ENCODE measurements at places on chromosomes 5 and 9. TPM values are rescaled to one million over a fixed set of nuclear protein-coding genes. Genes with fewer than 3 reads are reported as not detected.

GRCh38 chr5:6311568-6312501, 66.5 kb downstream of the MED10 start:
- no peaks in the 10 kb centered on the region for H3K4me1 ChIP-seq
- no peak overlapping the region for H3K4me3 ChIP-seq
- DNase-seq = no peak
- no peak overlapping the region for H3K27ac ChIP-seq

DNA sequence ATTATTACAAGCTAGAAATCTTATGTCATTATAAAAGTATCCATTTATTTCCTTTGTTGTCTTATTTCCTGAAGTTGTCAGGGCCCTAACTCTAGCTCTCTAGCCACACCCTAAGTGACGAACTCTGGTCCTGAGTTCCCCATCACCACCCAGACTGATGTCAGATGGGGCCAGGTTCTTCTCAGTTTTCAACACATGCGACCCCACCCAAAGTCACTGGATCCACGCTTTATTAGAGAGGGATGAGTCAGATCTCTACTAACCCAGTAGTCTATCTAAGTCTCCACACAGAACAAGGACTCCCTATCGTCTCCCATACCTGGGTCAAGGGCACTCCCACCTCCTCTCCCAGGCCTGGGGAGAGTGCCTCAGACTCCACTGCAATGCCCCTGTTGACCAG, 6.8 kb upstream of the FEM1C start:
- H3K4me1 ChIP-seq = no peaks in the 10 kb centered on the region
- no peaks in the 10 kb centered on the region for H3K36me3 ChIP-seq
- no peaks in the 10 kb centered on the region for H3K27me3 ChIP-seq
- H3K27ac ChIP-seq = no peak overlapping the region
- no peak overlapping the region for H3K4me3 ChIP-seq
- DNase-seq = no peak

Gene PDLIM4
- 27.2 TPM for total RNA-seq

- no peak overlapping the region for H3K27ac ChIP-seq
- DNase-seq = no peak
- H3K36me3 ChIP-seq = no peaks in the 10 kb centered on the region
- H3K27me3 ChIP-seq = no peaks in the 10 kb centered on the region
- no peaks in the 10 kb centered on the region for H3K4me1 ChIP-seq
Observed at GRCh38 chr5:33867241-33867640, 24.5 kb downstream of the ADAMTS12 start.
